ENCODE measurements at places on chromosomes 2 and 18.

DNA sequence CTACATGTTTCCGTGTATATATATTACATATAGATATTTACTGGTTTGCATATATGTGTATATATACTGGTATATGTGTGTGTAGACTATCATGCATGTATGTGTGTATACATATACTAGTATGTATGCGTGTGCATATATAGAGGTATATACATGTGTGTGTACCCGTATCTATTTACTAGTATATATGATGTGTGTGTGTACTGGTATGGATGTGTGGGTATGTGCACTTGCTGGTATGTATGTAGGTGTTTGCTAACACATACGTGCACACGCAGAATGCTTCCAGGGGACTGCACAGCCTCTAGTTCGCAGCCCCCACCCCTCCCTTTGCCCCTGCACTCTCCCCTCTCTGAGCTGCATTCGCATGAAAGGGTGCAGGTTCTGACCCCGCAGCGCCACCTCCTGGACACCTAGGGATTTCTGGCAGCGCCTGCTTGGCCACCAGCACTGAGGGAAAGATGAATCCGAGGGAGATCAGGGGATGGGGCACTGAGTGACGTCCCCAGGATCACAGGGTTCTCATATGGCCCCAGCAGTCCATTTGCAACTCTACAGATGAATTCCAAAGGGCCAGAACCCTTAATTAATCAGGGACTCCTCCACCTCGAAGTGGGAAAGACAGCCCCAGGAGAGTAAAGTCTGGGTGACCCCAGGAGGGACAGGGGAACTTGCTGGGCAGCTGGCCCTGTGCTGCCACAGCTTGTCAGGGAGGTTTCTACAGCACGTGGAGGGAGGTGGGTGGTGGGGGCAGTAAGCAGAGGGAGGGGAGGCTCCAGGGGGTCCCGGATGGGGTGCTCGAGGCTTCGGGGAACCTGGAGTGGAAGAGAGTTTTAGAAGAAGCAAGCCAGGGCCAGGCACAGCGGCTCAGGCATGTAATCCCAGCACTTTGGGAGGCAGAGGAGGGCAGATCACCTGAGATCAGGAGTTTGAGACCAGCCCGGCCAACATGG, 66.8 kb upstream of the ASAP2 start:
- peak; percentile 43 for DNase-seq

DNA sequence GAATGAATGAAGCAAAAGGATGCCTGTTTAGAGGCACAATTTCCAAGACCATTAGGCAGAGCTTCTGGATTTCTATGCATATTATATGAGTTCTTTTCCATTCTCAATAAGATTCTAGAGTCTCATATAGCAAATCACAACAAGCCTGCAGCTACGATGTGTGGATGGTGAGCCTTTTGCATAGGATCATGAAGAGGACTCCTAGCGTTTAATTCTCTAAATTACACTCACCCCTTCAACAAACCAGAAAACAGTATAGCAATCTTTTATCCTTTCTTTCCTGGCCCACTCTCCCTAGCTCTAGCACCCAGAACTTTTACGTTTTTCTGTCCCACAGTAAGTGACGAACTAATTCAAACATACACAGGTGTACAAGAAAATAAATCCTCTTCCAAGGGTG, 293.1 kb upstream of the KLHL29 start:
- DNase-seq, result no peak

GRCh38 chr18:9106800-9107584, 4.5 kb downstream of the NDUFV2 start:
- DNase-seq, result no peak

DNA sequence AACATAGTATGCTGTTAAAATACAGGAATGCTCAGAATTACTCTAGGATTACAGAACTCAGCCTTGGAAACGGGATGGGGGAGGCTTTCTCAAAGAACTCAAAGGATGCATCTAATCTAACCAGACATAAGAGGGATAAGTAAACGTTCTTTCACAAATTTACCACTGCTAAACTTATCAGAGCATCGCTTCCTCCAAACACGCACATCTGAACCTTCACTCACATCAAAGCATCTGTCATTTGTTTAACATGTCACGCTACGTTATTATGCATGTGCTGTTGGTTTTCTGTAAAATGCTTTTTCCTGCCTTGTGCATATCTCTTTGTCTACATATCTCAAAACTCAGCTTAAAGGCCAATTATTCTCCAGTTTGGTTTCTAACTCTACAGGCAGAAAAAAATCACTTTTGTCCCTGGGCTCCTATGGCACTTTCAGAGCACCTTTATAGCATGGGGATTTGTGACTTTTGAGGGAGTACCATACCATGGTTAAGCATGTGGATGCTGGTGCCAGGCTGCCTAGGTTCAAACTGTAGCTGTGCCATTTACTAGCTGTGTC, 106.7 kb upstream of the FSHR start:
- DNase-seq, result no peak

DNA sequence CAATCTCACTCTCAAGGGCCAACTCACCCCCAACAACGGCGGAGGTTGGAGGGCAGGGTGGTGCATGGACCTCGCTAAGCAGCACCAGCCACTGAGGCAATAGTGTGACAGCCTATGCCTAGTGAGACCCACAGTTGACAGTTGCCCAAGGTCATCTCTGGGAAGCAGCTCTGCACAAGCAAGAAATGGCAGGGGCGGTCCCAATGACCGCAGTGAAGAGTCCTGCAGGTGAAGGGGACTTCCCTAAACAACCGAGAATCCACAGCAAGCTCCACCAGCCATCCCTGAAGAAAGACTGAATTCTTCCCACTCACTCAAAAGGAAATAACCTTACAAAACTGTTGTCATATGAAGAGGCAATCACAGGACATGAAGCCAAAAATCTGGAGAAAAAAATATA, 313.4 kb upstream of the ID2 start:
- DNase-seq, result no peak

GRCh38 chr2:230985519-230986231, 10.2 kb upstream of the SPATA3 start:
- DNase-seq, result no peak

DNA sequence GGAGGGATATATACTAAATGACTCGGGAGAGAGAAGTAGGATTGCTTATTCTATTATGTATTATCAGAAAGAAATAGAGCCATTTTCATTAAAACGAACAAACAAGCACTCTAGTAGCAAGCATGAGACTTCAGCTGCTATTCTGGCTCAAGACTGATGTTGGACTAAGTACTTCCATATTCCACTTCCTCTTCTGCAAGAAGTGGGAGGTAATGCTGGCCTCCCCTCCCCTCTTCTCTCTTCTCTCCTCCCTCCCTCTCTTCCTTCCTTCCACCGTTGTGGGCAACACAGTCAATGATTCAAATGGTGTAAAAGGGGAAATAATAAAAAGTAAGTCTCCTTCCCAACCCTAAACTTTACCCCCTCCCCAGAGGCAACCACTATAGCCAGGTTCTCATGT, 62.6 kb downstream of the EMX1 start:
- DNase-seq, result peak; percentile 10
